ENCODE measurements at places on chromosomes 1 and 21.

DNA sequence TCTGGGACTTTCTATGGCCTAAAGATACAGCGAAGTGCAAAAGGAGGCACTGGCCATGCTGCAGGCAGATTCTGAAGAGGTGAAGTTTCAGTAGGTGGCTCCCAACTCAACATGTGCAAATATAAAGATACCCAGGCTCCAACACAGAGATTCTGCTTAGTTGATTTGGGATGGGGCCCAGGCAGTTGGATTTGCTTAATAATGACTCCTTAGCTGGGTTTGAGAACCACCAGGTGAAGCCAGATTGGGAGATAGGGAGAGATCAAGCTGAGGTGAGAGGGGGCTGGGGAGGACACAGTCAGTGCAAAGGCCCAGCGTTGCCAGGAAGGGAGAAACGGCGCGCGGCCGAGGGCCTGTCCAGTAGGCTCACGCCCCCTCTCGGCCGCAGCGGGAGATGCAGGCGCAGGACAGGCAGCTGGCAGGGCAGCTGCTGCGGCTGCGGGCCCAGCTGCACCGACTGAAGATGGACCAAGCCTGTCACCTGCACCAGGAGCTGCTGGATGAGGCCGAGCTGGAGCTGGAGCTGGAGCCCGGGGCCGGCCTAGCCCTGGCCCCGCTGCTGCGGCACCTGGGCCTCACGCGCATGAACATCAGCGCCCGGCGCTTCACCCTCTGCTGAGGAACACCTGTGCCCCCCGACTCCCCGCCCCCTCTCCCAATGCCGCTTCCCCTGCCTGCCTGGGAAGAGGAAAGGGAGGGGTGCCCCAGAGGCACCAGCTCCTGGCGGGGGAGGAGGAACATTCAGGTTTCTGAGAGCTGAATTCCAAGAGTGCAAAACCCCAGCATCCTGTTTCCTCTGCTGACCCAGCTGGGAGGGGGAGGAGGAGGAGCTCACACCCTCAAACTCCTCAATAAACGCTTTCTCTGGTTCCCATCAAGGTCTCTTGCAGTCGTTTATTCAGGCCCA lies 1.2 kb downstream of the FAM167B start:
- peak; percentile 70 for DNase-seq

GRCh38 chr1:92169214-92170005 lies 48.3 kb upstream of the C1orf146 start:
- DNase-seq, result no peak

DNA sequence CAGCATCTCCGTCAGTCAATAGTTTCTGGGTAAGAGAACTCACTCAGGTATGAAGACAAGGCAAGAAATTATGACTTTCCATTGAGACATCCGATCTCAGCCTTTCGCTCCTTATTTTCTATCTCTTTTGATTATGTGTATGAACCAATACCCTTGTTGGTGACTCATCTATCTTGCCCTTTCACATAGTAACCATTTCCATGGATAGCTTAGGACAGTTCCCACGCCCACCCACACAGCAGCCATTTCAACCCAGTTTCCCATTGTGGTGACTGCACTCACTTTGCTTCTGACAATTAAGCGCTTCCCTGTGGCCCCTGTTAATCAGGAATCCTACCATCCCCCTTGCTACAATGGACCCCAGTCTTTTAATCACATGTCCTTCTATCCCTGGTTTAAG lies 210.6 kb upstream of the ADGRL2 start:
- DNase-seq, result no peak

GRCh38 chr1:54096227-54096876 lies 42.9 kb downstream of the TCEANC2 start:
- DNase-seq, result no peak

- DNase-seq, result no peak
These were observed 230.1 kb downstream of the SRGAP2C start for GRCh38 chr1:121414905-121415304.

GRCh38 chr1:44860891-44861425 lies 17.9 kb upstream of the PTCH2 start:
- no peak for DNase-seq

DNA sequence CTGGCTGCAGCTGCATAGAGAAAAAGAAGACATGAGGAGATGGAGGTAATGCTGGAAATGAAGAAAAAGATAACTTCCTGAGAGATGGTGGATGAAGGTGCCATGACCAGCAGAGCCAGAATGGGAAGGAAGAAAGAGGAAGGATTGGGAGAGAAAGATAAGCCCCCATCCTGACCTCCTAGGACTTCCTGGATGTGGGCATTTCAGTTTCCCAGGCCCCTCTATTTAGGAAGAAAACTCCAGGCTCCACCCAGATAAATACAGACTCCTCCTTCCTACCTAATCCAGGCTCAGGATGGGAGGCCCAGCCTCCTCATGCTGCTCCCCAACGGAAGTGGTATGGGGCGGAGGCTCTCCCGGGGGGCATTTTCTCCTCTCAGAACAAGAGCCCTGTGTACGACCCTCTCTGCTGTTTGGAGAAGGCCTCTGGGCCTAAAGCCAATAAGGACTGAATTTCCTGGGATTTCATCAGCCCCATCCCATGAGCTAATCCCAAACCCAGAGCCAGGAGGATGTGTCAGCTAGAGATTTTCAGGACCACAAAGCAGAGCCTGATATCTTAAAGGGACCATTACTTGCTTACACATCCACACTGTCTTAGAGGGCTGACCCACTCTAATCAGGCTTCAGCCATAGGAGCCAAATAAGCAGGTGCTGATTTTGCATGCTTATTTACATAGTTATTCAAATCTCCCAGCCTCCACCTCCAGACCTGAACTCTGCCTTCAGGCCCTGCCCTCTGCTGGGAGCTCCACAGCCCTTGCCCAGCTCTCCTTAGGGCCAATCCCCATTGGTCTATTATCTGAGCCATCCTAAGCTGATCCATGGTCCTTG lies 5.1 kb upstream of the ARHGEF2 start:
- no peak for DNase-seq

DNA sequence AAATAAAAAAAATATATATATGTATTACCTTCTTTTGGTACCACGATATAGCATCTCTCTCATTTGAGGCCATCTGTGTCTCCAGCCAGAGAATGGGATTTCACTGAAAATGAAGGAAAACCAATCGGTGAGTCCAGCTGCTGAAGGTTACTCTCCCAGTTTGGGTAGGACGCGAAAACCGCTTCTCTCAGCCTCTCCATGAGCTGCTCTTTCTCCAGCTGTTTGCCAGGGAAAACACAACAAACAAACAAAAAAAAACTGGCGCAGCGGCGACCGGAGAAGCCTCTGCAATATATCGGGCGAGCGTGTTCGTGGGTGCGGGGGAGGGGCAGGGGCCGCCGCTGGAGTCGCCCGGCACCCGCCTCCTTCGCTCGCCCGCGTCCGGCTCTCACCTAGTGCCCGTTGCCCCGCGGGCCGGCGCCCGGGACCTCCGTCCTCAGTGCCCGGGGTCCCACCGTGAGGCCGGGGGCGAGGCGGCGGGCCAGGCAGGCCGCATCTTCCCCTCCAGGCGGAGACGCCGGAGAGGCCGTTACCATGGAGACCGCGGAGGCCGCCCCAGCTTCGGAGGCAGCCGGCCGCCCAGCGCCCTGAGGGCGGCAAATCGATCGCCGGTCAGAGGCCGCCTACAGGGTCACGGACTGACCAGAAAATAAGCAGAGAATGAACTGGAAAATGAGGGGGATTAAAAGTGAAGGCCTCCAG lies 504 bp downstream of the PHTF1 start:
- DNase-seq, result peak; percentile 59

GRCh38 chr1:47407481-47407880 lies 8.6 kb upstream of the FOXE3 start:
- DNase-seq, result no peak
